ENCODE measurements at places on chromosomes 5 and 9. TPM values are rescaled to one million over a fixed set of nuclear protein-coding genes. Genes with fewer than 3 reads are reported as not detected.

The PCDHGA1 gene
- total RNA-seq: 0.44 TPM

The GKAP1 gene
- total RNA-seq: 11.8 TPM

The CCNO gene
- 0.04 TPM for total RNA-seq

The PCDHB13 gene
- total RNA-seq: 1.9 TPM

The MEF2C gene
- total RNA-seq: 805 TPM

DNA sequence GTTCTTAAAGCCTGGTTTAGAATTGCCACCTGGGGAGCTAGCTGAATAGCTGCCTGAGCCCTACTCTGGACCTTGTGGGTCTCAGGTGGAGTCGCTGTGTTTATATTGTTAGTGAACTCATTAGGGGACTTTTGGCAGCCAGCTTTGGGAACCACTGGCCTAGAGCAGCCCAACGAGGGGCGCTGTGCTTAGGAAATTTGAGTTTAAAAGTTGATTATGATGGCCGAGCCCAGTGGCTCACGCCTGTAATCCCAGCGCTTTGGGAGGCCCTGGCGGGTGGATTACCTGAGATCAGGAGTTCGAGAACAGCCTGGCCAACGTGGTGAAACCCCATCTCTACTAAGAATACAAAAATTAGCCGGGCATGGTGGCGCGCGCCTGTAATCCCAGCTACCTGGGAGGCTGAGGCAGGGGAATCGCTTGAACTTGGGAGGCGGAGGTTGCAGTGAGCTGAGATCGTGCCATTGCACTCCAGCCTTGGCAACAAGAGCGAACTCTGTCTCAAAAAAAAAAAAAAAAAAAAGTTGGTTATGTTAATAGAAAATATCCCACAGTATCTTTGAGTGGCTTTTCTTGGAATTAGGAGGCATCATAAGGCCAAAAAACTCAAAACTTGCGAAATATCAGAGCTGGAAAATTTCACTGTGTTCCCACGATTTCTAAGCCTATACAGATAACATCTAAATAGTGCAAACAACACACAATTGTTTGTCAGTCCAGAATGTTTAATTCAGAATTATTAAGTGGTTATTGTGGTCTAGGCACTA, 809 bp downstream of the MCCC2 start:
- H3K4me3 ChIP-seq: peak overlapping the region; percentile 78
- H3K27me3 ChIP-seq: peaks cover 2% of the 10 kb centered on the region
- peak overlapping the region; percentile 86 for H3K27ac ChIP-seq
- no peaks in the 10 kb centered on the region for H3K36me3 ChIP-seq
- H3K4me1 ChIP-seq: peaks cover 10% of the 10 kb centered on the region

- H3K27me3 ChIP-seq: no peaks in the 10 kb centered on the region
- H3K4me3 ChIP-seq: no peak overlapping the region
- peak overlapping the region; percentile 36 for H3K27ac ChIP-seq
- peaks cover 38% of the 10 kb centered on the region for H3K4me1 ChIP-seq
- peak; percentile 60 for DNase-seq
- no peaks in the 10 kb centered on the region for H3K36me3 ChIP-seq
These were observed 138.6 kb downstream of the PALM2AKAP2 start for GRCh38 chr9:109918339-109919163.

GRCh38 chr9:106657926-106658325, 205.0 kb upstream of the ZNF462 start:
- no peaks in the 10 kb centered on the region for H3K27me3 ChIP-seq
- H3K4me3 ChIP-seq: no peak overlapping the region
- no peak for DNase-seq

- peaks cover 8% of the 10 kb centered on the region for H3K4me1 ChIP-seq
- no peaks in the 10 kb centered on the region for H3K27me3 ChIP-seq
- no peak overlapping the region for H3K4me3 ChIP-seq
- no peaks in the 10 kb centered on the region for H3K36me3 ChIP-seq
- H3K27ac ChIP-seq: no peak overlapping the region
These were observed 204.8 kb downstream of the DCP2 start for GRCh38 chr5:113181409-113181808.

DNA sequence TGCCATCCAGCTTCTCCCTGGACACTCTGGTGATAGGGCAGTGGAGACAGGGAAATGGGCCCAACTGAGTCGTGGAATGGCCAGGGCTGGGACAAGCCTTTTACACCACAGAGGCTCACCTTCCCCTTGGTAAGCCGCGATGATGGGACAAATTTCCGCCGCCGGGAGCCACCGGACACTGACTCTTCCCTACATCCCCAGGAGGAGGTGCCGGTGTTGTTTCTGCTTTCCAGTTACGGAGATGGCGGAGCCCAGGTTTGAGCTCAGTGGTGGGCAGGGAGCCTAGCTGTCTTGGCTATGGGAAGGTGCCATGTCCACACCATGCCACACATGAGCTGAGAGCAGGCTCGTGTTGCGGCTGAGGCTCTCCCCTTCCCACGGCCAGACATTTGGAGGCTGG, 19.9 kb upstream of the WNK2 start:
- no peaks in the 10 kb centered on the region for H3K27me3 ChIP-seq
- H3K27ac ChIP-seq: no peak overlapping the region
- no peak for DNase-seq
- H3K4me3 ChIP-seq: no peak overlapping the region

GRCh38 chr5:89246252-89246651, 363.3 kb upstream of the MEF2C start:
- H3K27me3 ChIP-seq: no peaks in the 10 kb centered on the region
- no peak overlapping the region for H3K4me3 ChIP-seq
- H3K27ac ChIP-seq: no peak overlapping the region
- no peaks in the 10 kb centered on the region for H3K36me3 ChIP-seq

GRCh38 chr9:248278-248961, 33.8 kb downstream of the DOCK8 start:
- no peaks in the 10 kb centered on the region for H3K27me3 ChIP-seq
- H3K36me3 ChIP-seq: no peaks in the 10 kb centered on the region
- no peak overlapping the region for H3K4me3 ChIP-seq

- no peaks in the 10 kb centered on the region for H3K27me3 ChIP-seq
- H3K4me3 ChIP-seq: no peak overlapping the region
- no peak for DNase-seq
- peaks cover 19% of the 10 kb centered on the region for H3K4me1 ChIP-seq
- no peak overlapping the region for H3K27ac ChIP-seq
These were observed 109.1 kb downstream of the SUSD1 start for GRCh38 chr9:112065806-112066606.

DNA sequence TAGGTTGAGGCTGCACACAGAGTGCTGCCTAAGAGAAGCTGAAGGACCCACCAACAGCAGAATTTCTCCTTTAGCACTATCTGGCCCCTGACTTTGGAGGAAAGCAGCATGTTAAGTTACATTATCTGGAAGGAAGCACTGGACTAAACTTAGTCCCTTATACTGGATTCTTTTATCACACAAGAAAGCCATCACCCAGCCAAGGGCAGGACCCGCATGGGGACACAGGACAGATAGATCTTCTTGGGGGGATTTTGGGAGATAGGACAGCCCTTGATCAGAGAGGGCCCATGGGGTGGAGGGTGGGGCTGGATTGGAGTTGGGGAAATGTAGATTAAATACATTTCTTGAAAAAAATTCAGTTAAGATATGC, 14.4 kb downstream of the ANKRD33B start:
- DNase-seq: no peak
- peaks cover 12% of the 10 kb centered on the region for H3K27me3 ChIP-seq
- no peaks in the 10 kb centered on the region for H3K36me3 ChIP-seq
- H3K4me3 ChIP-seq: no peak overlapping the region
- H3K4me1 ChIP-seq: peaks cover 10% of the 10 kb centered on the region
- no peak overlapping the region for H3K27ac ChIP-seq

DNA sequence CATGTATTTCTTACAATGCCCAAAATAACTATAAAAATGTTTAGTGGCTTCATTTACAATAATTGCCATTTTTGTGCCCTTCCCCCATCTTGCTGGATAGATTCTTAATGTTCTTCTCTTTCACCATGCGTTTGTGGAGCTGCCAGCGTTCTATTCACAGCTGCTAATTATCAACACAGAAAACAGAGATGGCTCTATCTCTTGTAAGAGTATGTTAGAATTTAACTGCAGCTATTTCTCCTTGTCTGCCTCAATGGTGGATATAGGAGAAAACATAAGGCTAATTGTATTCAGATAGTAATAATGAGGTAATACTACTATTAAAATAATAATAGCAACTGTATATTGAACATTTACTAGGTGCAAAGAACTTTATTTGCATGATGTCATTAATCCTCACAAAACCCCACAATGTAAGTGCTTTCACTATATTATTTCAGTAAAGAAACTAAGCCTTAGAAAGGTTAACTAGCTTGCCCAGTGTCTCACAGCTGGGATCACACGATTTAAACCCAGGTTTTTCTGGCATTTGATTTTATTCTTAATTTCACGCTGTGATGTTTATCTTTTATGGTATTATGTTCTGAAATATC, 50.1 kb downstream of the JAKMIP2 start:
- no peaks in the 10 kb centered on the region for H3K27me3 ChIP-seq
- no peak overlapping the region for H3K4me3 ChIP-seq
- no peaks in the 10 kb centered on the region for H3K4me1 ChIP-seq
- H3K36me3 ChIP-seq: no peaks in the 10 kb centered on the region
- no peak for DNase-seq

- H3K4me1 ChIP-seq: no peaks in the 10 kb centered on the region
- H3K4me3 ChIP-seq: no peak overlapping the region
- H3K36me3 ChIP-seq: no peaks in the 10 kb centered on the region
- no peaks in the 10 kb centered on the region for H3K27me3 ChIP-seq
- peak; percentile 43 for DNase-seq
These were observed 555.1 kb upstream of the ADAMTS16 start for GRCh38 chr5:4584982-4585381.

DNA sequence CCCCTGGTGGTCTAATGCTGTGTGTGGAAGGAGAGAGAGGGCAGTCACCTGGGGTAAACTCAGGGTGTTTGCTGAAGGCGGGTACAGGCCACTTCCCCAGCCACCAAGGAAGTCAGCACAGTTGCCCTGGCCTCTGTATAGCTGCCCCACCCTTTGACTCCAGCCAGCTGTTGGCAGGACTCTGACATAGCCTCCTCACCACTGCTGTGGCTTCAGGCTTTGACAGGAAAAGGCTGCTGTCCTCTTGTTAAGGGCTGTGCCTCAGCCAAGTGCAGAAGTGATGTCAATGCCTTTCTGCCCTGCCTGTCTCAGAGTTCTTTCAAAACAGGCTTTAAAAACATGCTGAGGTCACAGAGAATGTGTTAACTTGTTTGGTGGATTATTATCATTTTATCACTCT, 487.2 kb upstream of the KLF4 start:
- H3K4me1 ChIP-seq: no peaks in the 10 kb centered on the region
- no peaks in the 10 kb centered on the region for H3K27me3 ChIP-seq
- no peaks in the 10 kb centered on the region for H3K36me3 ChIP-seq
- no peak overlapping the region for H3K4me3 ChIP-seq
- H3K27ac ChIP-seq: no peak overlapping the region

DNA sequence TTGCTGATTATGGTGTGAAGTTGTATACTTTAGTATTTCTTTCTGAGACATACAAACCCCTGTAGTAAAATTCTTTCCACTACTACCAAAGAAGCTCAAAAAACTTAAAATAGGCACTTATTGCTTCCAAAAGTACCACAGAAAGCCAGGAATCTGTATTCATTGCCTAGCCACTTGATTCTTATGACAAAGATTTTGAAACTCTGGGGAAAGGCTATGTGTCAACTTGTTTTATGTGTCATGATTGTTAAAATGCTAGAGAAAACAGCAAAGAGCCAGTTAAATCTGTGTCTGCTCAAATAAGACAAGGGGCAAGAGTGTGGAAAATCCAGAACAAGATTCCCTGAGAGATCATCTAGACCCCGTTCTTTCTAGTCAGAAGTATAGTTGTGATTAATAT, 6.0 kb downstream of the KIF2A start:
- H3K4me1 ChIP-seq: peaks cover 6% of the 10 kb centered on the region
- no peak overlapping the region for H3K4me3 ChIP-seq
- H3K36me3 ChIP-seq: no peaks in the 10 kb centered on the region
- H3K27me3 ChIP-seq: no peaks in the 10 kb centered on the region

DNA sequence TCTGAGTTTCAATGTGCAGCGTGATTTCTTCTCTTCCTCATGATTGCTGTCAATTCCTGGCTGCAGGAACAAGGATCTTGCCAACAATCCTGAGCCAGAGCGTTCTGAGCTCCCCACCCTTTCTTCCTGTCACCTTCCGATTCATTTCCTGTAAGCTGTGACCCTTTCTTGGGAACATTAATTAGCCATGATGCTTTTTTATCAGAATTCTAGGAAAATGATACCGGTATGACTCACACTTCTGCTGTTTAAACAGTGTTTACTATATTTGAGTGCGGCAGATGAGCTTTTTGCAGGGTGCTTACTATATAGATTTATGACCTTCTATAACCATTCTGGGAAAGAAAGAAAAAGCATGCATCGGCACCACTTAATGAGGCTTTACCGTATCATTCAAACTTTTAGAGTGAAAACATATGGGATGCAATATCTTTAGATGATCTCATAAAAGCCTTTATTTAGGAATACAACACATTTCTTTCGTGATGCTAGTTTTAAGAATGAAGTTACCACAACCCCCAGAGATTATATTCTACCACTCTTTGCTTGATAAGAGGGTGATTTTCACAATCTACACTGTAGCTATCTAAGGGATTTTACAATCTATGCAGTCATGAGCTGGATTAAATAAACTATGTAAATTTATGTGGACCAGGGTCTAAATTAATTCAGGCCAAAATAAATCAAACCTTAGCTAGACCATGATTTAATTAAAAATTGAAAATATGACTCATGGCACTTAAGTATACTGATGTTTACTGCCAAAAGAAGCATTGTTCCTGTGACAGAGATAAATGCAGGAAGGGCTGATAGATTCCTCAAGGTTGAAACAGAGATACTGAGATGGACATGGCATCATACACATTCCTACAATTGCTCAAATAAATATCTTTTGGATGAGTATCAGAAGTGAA, 38.0 kb upstream of the OSMR start:
- no peaks in the 10 kb centered on the region for H3K27me3 ChIP-seq
- H3K4me3 ChIP-seq: no peak overlapping the region
- DNase-seq: peak; percentile 81
- H3K4me1 ChIP-seq: peaks cover 20% of the 10 kb centered on the region

DNA sequence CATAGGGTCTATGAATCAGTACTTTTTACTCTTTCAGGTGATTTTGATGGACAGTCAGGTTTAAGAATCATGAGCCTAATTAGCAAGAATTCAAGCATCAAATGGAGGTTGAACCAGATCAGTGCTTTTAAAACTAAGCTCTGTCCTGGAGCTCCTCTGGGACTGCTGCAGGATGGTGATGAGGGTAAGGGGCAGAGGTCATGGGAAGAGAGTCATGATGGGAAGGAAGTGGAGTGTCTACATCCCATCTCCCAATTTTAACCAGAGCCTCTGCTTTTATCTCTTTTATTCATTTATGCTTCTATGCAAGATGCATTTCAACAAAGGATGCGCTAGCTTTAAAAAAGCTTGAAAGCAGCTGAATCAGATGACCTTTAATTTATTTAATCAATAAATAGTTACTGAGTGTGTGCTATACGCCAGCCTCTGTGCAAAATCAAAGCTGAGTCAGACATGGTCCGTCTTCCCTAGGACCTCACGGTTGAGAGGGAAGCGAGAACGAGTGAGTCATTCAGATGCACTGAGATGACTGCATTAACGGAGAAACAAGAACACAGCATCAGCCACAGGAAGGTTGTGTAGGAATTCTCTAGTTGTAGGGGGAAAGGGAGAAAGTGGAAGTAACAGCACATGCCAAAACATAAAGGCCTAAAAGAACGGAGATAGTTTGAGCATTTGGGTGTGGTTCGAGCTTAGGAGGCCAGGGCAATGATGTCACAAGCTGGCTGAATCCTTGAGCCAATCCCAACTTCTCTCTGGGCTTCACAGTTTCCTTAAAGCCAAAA, 441.6 kb upstream of the BRINP1 start:
- no peaks in the 10 kb centered on the region for H3K36me3 ChIP-seq
- peak; percentile 29 for DNase-seq
- no peaks in the 10 kb centered on the region for H3K4me1 ChIP-seq
- H3K27me3 ChIP-seq: no peaks in the 10 kb centered on the region
- H3K4me3 ChIP-seq: no peak overlapping the region

Measured in muscle of leg (tissue), 16 donors.